Fibroblast of lung (primary cell): ENCODE measurements at places on chromosomes 2 and 18.

DNA sequence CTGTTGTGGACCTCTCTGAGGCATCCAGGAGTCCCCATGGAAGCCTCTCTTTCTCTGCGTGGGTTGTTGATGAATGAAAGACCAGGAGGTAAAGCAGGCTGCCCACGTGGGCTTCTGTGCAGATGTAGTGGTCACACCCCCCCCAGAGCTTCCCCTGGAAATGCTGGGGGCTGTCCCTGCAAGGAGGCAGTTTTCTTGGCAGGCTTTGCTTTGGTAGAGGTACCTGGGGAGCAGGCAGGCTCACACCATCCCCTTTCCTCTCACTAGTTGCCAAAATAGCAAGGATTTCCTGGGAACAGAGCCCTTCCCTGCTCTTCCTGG lies 97.6 kb upstream of the MAP3K20 start:
- peaks cover 11% of the 10 kb centered on the region for H3K27me3 ChIP-seq
- H3K4me3 ChIP-seq = no peak overlapping the region
- DNase-seq = no peak
- no peaks in the 10 kb centered on the region for H3K36me3 ChIP-seq
- no peaks in the 10 kb centered on the region for H3K4me1 ChIP-seq

DNA sequence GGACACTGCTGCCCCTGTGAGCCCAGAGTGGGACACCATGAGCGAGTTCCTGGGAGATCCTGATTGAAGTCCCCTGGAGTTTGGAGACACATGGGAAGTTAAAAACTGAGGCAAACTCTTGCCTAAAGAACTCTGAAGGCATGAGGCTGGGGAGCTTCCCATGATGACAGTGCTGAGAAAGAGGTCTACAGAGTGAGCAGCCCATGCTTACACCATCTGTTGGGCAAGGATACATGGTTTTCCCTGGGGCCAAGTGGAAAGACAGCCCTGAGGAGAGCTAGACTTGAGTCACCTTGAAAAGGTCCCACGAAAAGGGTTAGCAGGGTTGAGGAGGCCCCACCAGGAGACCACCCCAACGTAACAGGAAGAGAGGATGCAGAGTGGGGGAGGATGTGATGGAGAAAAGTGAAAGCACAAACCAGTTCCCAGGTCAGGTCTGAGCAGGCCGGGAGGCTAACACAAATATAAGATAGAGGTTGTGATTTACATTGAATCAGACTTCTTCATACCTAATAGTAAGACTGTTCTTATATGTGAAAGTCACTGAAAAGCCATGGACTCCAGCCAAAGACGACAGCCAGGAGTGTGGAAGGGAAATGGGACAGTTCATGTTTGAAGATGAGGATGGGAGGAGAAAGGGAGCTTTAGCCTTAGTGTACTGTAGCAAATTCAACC lies 13.5 kb upstream of the FEZ2 start:
- H3K36me3 ChIP-seq = no peaks in the 10 kb centered on the region
- no peak for DNase-seq
- H3K4me3 ChIP-seq = no peak overlapping the region
- H3K27me3 ChIP-seq = no peaks in the 10 kb centered on the region
- no peaks in the 10 kb centered on the region for H3K4me1 ChIP-seq
- H3K27ac ChIP-seq = no peak overlapping the region

DNA sequence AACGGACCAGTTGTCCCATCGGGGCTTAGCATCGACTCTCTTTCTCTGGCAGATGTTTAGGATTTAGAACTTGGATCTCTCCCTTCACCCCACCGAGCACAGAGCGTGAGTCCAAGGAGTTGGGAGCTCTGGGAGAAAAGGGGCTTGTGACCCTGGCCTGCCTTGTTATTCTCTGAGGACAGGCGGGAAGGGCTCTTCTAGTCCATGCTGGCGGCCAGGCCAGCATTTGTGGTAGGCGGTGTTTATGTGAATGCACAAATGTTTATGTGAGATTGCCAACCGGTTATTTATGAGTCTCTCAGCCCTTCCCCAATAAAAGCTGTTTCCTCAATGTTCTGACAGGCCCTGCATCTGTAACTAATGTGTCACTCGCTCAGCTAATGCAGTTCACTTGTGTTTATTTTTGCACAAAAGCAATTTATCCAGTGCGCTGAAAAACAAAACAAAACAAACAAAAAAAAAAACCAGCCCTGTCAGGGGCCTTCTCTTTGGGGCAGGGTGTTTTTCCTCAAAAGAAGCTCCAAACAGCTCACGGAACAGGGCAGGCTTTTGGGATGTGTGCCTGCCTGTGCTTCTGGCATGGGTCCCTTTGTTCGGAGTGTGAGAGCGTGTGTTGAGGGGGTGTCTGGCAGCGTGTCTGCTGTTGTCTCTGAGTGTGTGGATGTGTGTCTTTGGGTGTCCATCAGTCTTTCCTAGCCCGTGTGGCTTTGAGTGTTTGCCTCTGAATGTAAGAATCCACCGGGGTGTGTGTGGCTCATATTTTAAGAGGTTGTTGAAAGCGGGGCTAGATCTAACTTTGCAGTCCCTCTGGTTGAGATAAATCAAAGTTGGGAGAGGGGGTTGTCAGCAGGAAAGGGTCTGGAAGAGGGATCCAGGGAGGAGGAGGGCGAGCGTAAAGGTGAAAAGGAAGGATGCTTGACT lies 52.8 kb upstream of the HAAO start:
- no peaks in the 10 kb centered on the region for H3K36me3 ChIP-seq
- no peaks in the 10 kb centered on the region for H3K27me3 ChIP-seq
- H3K4me1 ChIP-seq = peaks cover 16% of the 10 kb centered on the region
- peak; percentile 99 for DNase-seq
- H3K4me3 ChIP-seq = no peak overlapping the region
- H3K27ac ChIP-seq = peak overlapping the region; percentile 42

DNA sequence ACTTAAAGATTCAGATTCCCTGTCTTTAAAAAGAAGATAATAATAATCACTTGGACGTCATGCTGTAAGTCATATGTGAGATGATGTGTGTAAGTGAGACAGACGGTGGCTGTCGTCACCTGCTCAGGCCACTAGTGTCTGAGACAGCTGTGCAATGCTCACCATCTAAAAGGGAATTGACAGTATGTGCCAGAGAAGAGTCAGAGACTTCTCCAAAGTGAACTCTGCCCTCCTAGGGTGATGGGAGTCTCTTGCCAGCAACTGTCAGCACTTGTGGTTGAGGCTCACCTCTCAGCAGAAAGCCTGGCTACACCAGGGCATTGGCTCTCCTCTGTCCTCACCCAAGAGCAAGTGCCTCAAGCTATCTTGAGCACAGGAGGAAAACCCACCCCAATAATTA lies 131.6 kb upstream of the DNAJC10 start:
- peaks cover 4% of the 10 kb centered on the region for H3K4me1 ChIP-seq
- H3K27me3 ChIP-seq = no peaks in the 10 kb centered on the region
- H3K4me3 ChIP-seq = no peak overlapping the region
- no peak for DNase-seq

DNA sequence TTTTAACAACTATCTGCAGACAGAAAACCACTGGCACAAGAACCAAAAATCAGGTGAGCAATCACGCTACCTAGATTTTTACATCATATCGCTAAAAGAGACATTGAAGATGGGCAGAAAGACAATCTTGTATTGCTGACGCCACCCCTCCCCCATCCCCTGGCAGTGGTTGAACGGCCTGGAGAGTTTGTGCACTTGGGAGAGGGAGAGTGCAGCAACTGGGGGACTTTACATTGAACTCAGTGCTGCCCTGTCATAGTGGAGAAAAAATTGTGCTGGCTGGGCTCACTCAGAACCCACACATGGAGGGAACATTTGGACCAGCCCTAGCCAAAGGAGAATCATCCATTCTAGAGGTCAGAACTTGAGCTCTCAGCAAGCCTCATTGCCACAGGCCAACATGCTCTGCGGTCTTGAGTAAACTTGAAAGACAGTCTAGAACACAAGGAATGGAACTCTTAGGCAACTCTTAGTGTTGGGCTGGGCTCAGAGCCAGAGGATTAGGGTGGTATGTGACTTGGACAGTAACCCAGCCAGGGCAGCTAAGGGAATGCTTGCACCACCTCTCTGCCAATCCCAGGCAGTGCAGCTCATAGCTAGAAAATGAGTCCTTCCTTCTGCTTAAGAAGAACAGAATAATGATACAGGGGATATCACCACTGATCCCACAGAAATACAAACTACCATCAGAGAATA lies 220.0 kb upstream of the CYP26B1 start:
- DNase-seq = peak; percentile 85
- H3K27ac ChIP-seq = no peak overlapping the region
- H3K4me3 ChIP-seq = no peak overlapping the region
- H3K36me3 ChIP-seq = no peaks in the 10 kb centered on the region

- H3K4me1 ChIP-seq = no peaks in the 10 kb centered on the region
- H3K4me3 ChIP-seq = no peak overlapping the region
Measured at GRCh38 chr2:25372405-25373268, 30.9 kb upstream of the DNMT3A start.

- no peak overlapping the region for H3K27ac ChIP-seq
- H3K36me3 ChIP-seq = no peaks in the 10 kb centered on the region
- peaks cover 2% of the 10 kb centered on the region for H3K4me1 ChIP-seq
- no peaks in the 10 kb centered on the region for H3K27me3 ChIP-seq
Measured at GRCh38 chr2:210195101-210195852, 24.1 kb upstream of the KANSL1L start.

DNA sequence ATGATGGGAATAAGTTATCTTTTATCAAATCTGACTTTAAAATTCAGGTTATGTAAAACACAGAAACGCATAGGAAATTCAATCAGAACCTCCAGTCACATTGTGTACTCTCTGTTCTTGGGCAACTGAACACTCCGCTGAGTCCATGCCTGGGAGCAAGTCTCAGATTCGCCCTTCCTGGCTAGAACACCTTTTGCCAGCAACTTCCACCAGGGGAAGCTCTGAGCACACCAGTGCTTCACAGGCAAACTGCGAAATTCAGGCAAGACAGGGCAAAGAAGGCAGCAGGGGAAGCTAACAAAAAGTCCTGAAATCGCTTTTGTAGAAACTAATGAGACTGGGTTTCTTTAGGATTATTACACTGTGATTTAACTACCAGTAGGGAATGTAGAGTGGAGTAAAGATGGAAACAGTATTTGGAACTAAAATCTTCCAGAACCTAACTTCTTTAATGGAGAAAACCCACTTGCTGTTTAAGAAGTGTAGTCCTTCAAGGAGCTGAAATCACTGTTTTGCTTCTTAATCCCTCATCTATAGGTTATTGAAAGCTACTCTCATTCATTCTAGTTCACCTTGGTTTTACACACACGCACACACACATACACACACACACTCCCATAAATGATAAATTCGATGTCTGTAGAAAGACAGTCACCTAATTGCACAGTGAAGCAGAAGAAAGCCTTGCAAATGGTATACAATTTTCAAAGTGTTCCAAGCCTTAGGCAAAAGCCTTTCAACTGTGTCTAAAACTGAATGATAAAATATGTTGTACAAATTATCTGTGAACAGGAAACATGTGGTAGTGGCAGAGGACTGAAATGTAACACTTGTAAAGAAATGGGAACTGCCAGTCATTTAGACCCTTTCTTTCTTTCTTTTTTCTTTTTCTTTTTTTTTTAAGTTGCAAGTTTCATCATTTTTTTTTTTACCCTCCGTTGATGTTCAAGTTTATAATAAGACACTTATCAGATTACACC lies 214.5 kb downstream of the TMEM182 start:
- no peak overlapping the region for H3K27ac ChIP-seq
- no peaks in the 10 kb centered on the region for H3K27me3 ChIP-seq
- H3K4me1 ChIP-seq = no peaks in the 10 kb centered on the region
- no peak overlapping the region for H3K4me3 ChIP-seq
- H3K36me3 ChIP-seq = no peaks in the 10 kb centered on the region

GRCh38 chr2:157024129-157024528 lies 233.4 kb upstream of the GALNT5 start:
- no peaks in the 10 kb centered on the region for H3K27me3 ChIP-seq
- no peaks in the 10 kb centered on the region for H3K36me3 ChIP-seq
- H3K4me1 ChIP-seq = no peaks in the 10 kb centered on the region

- no peaks in the 10 kb centered on the region for H3K4me1 ChIP-seq
- H3K27me3 ChIP-seq = no peaks in the 10 kb centered on the region
- peak; percentile 16 for DNase-seq
- no peaks in the 10 kb centered on the region for H3K36me3 ChIP-seq
- H3K4me3 ChIP-seq = no peak overlapping the region
Measured at GRCh38 chr2:13550285-13551231, 833.8 kb downstream of the TRIB2 start.

DNA sequence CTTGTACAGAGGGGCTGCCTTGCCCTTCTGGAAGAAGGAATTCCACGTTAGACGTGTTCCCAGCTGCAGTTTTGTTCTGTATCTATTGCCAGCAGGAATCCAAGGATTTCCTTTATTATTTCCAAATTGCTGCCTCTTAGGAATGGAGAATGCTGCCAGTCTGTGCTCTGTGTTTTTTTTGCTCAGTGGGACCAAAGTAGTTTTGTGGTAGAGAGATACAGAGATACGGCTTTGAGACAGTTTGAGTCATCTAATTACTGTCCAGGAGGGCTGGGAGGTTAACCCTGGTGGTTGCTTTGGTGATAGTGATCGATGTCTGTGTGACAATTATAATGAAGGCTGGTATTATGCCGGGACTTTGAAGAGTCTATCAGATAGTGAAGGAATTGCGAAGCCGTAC lies 26.3 kb downstream of the ASAP2 start:
- no peaks in the 10 kb centered on the region for H3K27me3 ChIP-seq
- H3K4me3 ChIP-seq = no peak overlapping the region
- DNase-seq = no peak
